DND-41 (cell line): ENCODE measurements at places on chromosomes 13 and 19.

- DNase-seq: no peak
Observed at GRCh38 chr13:101017123-101017872, 342.7 kb upstream of the TMTC4 start.

GRCh38 chr13:102905905-102906771 is 60.3 kb downstream of the ERCC5 start:
- DNase-seq: no peak

- DNase-seq: no peak
Observed at GRCh38 chr13:66875264-66875663, 354.9 kb downstream of the PCDH9 start.

GRCh38 chr13:90201676-90202460 is 1145.6 kb upstream of the MIR17HG start:
- no peak for DNase-seq

GRCh38 chr19:9043524-9043923 is 33.3 kb upstream of the MUC16 start:
- DNase-seq: no peak

DNA sequence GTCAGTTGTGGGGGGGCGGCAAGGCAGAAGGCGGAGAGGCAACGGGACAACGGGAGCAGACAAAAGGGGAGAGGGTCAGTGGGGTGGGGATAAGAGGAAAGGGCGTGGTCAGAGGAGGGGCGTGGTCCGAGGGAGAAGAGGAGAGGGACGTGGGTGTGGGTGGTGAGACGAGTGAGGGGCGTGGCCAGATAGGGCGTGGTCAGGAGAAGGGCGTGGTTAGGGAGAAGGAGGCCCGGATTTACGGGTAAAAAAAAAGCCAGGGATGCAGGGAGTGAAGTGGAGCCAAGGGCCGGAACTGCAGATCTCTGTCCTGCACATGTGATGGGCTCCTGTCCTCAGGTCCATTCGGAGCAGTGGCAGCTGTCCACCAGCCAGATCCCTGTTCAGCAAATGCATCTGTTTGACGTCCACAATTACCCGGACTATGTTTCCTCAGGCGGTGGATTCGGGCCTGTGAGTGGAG is 21.5 kb downstream of the CPT1C start:
- no peak for DNase-seq

DNA sequence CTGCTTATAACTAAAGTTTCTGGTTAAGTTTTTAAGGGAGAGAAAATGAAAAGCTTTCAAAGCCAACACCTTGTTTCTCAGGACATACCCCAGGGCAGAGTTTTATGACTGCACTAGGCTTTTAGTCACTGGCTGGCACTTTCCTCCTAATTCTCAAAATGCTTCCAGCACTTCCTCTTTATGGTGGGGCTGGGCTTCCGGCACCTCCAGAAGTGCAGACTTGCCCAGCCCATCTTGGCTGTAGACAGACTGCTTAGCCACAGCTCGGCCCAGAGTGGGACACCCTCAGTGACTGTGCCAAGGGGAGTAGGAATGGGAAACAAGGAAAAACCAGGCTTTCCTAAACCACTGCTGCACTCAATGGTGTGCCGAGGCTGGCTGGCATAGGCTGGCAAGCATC is 23.2 kb upstream of the GTF3A start:
- DNase-seq: no peak

GRCh38 chr13:91346850-91347201 is 661 bp upstream of the MIR17HG start:
- peak; percentile 75 for DNase-seq

- no peak for DNase-seq
Observed at GRCh38 chr19:48719263-48720171, at the start of gene MAMSTR. MAMSTR (minus strand) TSS chr19:48719725; CDS start chr19:48719031, 694 bp downstream.

DNA sequence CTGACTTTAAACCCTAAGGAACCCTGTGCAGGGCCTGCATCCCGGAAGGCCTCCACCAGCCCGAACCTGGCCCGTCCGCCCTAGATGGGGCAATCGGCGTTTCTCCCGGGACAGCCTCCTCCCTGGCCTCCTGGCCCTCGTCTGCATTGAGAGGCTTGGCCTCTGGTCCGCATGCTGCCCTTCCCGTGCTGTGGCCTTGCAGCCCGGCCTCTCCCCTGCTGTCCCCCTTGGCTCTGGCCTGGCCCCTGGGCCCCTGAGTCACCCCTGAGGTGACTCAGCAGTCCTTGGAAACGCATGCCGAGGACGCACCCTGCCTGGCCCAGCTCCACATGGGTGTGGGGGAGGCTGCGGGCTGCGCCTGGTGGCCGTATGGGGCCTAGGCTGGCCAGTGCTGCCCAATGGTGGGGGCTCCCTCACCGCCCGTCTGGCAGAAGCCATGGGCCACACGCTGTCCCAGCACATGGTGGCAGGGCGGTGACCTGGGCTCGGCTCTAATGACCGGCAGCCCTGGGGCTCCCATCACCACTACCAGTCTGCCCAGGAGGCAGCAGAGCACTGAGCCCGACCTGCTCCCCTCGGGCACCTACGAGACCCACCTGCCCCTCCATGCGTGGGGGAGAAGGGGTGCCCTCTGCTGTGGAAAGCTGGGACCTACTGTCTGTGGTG is 25.7 kb downstream of the SH3GL1 start:
- no peak for DNase-seq

DNA sequence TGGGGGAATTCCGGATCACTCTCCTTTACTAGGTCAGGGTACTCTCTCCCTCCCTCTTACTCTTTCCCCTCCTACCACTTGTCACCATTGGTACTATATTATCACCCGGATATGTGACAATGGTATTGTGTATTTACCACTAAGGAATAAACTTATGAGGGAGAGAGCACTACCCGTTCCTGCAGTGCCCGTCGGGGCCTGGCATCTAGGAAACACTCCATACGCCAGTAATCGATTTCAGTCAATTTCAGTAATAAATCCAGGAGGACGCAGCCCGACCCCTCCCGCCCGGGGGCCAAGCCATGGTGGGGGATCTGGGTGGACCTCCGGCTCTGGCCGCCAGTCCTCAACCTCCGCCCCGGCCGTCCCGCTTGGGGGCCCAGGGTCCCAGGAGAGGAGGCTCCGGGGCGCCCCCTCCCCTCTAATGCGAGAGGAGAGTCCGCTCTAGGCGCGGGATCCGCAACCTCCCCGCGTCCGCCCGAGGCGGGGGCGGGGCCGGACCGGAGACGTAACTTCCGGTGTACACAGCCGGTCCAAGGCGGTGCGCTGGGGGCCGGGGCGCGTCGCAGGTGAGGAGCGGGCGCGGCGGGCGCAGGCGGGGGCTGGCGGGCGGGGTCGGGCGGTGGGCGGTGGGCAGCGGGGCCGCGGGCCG is at the start of gene GARRE1:
Gene GARRE1, plus strand, starts transcription at position 509 of the 652 bp plus-strand sequence. CDS start 45,920 bp downstream, outside the sequence.
- DNase-seq: peak; percentile 83

- DNase-seq: no peak
Observed at GRCh38 chr19:41445575-41445974, 2.6 kb downstream of the ERICH4 start.

DNA sequence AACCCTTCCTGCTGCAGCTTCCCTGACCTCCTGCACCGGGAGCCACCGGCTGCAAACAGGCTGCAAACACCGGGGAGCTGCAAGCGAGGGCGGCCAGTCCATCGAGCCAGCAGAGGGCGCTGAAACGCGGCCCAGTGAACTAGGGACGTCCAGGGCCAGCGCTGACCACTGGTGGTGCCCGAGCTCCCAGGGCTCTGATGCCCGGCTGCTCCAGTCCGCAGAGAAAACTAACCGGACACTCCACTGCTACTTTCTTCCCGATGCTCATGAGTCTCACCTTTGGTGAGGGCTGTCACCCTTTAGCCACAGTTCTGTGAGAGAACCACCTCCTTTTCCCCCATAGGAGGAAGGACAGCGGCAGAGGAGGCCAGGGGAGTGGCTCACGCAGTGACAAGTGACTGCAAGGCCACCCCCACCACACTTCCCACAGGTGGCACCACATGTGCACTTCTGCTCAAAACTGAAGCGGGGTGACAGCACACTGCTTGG is 82.8 kb upstream of the MTIF3 start:
- no peak for DNase-seq

DNA sequence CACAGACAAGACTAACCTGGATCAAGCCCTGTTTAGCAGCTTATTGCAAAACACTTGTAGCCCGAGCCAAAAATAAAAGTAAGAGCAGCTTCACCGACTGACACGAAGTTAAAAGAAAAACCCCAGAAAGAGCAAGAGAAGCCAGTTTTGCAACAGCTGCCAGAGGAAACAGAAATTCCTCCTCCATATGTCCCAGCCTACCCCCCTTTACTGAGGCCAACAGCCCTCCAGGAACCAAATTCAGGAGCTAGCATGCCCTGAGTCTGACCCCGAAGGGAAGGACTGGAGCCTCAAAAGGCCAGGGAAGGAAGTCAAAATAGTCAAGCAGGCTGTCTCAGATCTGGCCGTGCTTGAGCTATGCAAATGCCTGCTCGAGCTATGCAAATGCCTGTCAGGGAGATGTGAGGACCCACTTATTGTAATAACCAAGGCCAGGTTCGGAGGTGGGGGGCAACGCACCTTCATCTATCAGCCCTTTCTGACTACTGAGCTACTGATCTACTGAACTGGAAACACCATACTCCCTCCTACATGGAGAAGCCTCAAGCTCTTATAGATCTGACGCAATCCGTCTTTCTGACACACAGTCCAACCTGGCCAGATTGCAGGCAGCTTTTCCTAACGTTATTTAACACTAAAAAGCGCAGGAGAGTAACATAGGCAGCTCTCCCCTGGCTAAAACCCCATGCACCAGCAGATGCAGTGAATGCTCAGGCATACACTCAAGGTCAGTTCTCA is 6.7 kb downstream of the SIGLEC11 start:
- DNase-seq: no peak

- DNase-seq: no peak
Observed at GRCh38 chr13:102333320-102334198, 68.3 kb downstream of the FGF14 start.

DNA sequence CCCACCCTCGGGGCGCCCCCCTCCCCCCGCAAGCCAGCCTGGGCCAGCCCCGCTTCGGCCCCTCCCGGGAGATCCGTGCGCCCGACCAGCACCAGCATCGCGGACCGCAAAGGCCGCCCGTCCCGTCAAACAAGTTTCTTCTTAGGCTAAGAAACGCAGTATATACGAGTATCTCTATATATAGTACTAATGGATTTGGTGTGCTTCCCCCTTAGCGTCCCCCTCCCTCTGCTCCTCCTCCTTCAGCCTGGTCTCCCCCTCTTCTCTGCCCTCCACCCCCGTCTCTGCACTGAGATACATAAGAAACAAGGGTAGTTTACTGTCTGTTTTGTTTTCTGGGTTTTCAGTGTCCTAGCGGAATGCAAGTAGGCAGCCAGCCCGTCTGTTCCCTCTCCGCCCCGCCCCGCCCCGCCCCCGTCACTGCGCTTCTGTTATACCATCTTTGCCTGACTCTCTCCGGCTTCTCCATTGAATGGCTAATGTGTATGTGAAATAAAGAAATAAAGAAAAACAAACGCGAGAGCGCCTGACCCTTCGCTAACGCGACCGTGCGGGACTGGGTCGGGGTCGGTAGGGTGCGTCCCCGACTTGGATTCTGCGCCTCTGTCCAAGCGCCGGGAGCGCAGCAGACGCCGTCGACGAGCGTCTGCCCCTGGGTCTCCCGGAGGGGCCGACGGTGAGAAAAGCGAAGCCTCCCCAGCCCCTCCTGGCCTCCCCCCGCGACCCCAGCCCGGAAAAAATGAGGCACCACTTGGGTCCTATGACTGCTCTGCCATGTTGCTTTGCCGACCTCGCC is 4.2 kb downstream of the LYL1 start:
- no peak for DNase-seq
